ENCODE measurements at places on chromosomes 4 and X.

DNA sequence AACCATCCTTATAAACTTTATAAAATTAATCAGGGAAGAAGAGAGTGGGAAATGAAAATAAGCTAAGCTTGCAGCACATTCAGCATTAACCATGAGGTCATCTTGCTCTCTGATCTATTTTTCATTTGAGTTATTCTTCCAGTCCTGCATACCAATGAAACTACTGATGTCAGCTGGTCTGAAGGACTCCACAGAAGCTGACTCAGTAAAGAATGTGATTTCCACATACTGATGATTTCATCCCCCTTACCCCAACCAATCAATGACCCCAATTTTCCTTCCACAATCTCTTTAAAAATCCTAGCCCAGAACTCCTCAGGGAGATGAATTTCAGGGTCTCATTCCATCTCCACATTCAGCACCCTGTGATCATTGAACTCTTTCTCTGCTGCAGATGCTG is 18.8 kb upstream of the DSPP start:
- H3K36me3 ChIP-seq = no peaks in the 10 kb centered on the region
- H3K27ac ChIP-seq = no peak overlapping the region
- H3K27me3 ChIP-seq = no peaks in the 10 kb centered on the region
- H3K4me3 ChIP-seq = no peak overlapping the region
- no peaks in the 10 kb centered on the region for H3K4me1 ChIP-seq
- DNase-seq = no peak

- H3K4me1 ChIP-seq = no peaks in the 10 kb centered on the region
- H3K27me3 ChIP-seq = no peaks in the 10 kb centered on the region
- no peaks in the 10 kb centered on the region for H3K36me3 ChIP-seq
- no peak for DNase-seq
- no peak overlapping the region for H3K27ac ChIP-seq
- H3K4me3 ChIP-seq = no peak overlapping the region
Observed at GRCh38 chrX:74506317-74507115, 85.2 kb downstream of the SLC16A2 start.

- H3K27me3 ChIP-seq = no peaks in the 10 kb centered on the region
- no peak overlapping the region for H3K27ac ChIP-seq
- H3K4me1 ChIP-seq = peaks cover 50% of the 10 kb centered on the region
- H3K4me3 ChIP-seq = no peak overlapping the region
Observed at GRCh38 chr4:3372933-3373465, 68.8 kb upstream of the HGFAC start.

GRCh38 chr4:124409044-124409443 is 303.5 kb downstream of the ANKRD50 start:
- no peaks in the 10 kb centered on the region for H3K4me1 ChIP-seq
- DNase-seq = no peak
- H3K36me3 ChIP-seq = no peaks in the 10 kb centered on the region
- no peak overlapping the region for H3K4me3 ChIP-seq
- H3K27me3 ChIP-seq = no peaks in the 10 kb centered on the region

- H3K4me1 ChIP-seq = no peaks in the 10 kb centered on the region
- no peak overlapping the region for H3K4me3 ChIP-seq
- peaks cover 24% of the 10 kb centered on the region for H3K27me3 ChIP-seq
- H3K36me3 ChIP-seq = no peaks in the 10 kb centered on the region
- no peak for DNase-seq
Observed at GRCh38 chr4:154610582-154610981, 1.9 kb downstream of the FGG start.

DNA sequence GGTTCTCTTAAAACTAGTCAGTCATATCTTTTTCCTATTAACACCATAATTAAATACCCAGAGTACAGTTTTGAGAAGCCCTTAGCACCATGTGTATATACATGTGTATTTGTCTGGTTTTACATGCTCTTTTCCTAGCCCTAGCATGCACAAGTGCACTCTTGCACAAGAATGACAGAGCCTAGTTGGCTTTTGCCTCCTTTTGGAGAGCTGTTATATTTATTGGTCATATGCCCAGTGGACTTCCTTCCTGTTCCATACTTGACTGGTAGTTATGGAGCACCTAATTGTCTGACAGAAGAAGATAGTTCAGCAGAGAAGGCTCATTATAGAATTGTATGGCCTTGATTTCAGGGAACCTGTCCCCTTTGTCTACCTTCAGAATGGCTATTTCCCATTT is 155.6 kb downstream of the ARX start:
- no peak overlapping the region for H3K4me3 ChIP-seq
- no peak for DNase-seq
- H3K4me1 ChIP-seq = no peaks in the 10 kb centered on the region

DNA sequence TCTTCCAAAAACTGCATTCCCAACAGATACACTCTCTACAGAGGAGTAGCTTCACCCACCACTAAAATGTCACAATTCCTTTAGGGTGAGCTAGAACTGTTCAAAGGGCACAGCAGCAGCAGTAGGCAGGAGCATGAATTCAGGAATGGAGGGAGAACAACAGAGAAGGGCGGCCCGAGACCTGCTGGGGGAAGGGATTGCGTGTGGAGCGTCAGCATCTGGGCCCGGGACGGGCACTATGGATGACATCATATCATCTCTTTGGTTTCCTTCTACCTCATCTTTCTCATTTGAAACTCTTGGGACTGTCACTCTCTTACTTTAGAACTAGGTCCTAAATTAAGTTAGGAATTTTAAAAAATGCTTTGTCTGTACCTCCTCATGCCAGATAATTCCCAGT is 95.0 kb downstream of the PHOX2B start:
- DNase-seq = no peak
- H3K4me1 ChIP-seq = peaks cover 46% of the 10 kb centered on the region
- H3K36me3 ChIP-seq = peaks cover 61% of the 10 kb centered on the region
- no peaks in the 10 kb centered on the region for H3K27me3 ChIP-seq
- no peak overlapping the region for H3K4me3 ChIP-seq

DNA sequence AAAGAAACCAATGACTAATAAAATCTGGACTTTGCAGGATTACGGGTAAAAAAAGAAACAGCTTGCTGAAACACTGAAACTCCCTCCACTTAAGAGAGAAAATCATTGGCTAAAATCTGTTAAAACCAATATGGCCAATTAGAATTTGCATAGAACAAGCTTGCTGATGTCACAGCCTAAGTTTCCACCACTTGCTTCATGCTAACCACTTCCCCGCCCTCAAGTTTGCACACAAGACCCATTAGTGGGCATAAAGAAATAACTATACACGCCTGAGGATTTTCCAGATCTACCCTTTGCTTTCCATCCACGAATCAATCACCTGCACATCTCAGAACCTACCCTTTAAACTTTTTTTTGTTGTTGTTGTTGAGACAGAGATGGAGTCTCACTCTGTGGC is 42.7 kb upstream of the PHEX start:
- DNase-seq = no peak
- no peak overlapping the region for H3K27ac ChIP-seq
- no peak overlapping the region for H3K4me3 ChIP-seq
- H3K36me3 ChIP-seq = peaks cover 13% of the 10 kb centered on the region
- no peaks in the 10 kb centered on the region for H3K27me3 ChIP-seq
- no peaks in the 10 kb centered on the region for H3K4me1 ChIP-seq

Measured in left ventricle myocardium inferior (tissue), 1 donor.